ENCODE measurements at places on chromosomes 1 and 21.
A peak's percentile ranks its signal among the peaks of the same experiment; 100 is the strongest.

GRCh38 chr21:17793246-17794123 lies 25.7 kb downstream of the C21orf91 start:
- no peak for DNase-seq

- no peak for DNase-seq
Observed at GRCh38 chr1:181324797-181325616, 158.3 kb upstream of the CACNA1E start.

DNA sequence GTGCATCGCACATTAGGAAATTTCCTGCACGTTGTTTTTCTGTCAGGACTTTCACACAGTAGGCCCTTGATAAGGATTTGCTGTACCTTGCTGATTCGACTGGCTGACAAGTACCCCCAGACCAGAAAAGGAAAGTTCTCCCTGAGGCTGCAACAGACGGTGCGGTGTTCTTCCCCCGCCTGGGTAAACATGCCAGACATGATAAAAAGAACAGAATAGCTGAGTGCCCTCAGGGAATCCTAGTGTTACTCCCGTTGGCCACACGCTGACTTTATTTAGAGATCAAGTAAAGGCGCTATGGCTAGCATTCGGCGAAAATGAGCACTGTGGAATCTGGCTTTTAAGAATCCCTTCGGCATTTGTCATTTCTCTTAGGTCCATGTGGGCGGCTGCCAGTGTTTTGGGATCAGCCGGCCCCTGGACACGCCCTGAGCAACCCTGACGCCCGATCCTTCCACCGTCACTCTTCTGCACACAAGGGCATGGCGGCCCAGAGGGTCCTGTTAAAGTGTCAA lies 607.7 kb downstream of the KIF26B start:
- DNase-seq = peak; percentile 66

DNA sequence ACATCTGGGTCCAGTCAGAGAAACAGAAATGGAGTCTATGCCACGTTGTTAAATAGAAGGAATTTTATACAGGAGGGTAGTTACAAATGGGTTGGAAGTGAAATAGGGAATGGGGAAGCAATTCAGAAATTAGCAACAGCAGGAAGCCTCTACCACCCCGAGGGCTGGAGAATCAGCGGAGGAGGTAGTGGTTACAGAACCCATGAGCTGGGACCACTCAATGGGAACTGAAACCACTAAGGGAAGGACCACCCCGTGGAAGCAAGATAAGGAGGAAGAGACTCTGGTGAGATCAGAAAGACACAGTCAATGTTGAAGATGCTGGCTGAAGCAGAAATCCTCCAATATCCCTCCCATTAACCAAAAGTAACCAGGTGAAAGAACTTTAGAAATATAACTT lies 15.5 kb upstream of the MAST2 start:
- no peak for DNase-seq

DNA sequence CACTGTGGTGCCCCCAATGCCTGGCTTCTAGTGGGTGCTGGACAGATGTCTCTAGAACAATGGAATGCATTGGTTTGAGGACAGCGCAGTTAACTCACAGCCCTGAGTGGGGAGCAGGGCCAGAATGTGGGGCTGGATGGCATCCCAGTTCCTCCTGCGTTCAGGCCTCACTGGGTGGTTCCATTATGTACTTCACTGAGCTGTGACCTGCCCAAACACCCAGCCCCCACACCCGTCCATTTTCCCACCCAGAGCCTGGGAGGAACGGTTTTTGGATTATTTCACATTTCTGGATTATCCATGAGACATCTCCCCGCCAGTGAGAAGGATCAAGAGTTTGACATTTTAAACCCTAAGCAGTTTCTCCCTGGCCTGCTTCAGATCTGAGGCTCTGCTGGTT lies 55.3 kb upstream of the WASF2 start:
- DNase-seq = no peak

GRCh38 chr1:77797991-77798390 lies 18.5 kb downstream of the MIGA1 start:
- no peak for DNase-seq

- DNase-seq = no peak
Observed at GRCh38 chr1:53598966-53599365, 139.8 kb downstream of the DMRTB1 start.

GRCh38 chr1:149915429-149916192 lies 2.0 kb downstream of the SV2A start:
- no peak for DNase-seq

DNA sequence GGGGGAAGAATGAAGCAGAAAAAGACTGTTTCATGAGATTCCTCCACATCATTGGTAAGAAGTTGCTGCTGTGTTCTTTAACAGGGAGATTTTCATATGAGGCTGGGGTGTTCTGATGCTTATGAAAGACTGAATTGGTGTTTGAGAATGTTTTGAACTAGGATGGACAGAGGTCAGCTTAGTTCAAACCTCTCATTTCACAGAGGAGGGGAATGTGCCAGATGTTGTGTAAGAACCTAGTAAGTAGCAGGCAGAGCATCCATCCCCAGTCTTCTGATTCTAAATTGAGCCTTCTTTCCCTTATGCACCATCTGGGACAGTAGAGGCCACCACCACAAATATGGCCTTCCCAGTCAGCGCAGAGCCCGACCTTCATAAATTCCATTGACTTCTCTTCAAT lies 43.7 kb downstream of the SAMD13 start:
- DNase-seq = no peak

- no peak for DNase-seq
Observed at GRCh38 chr1:3814065-3814464, 17.8 kb upstream of the LRRC47 start.

DNA sequence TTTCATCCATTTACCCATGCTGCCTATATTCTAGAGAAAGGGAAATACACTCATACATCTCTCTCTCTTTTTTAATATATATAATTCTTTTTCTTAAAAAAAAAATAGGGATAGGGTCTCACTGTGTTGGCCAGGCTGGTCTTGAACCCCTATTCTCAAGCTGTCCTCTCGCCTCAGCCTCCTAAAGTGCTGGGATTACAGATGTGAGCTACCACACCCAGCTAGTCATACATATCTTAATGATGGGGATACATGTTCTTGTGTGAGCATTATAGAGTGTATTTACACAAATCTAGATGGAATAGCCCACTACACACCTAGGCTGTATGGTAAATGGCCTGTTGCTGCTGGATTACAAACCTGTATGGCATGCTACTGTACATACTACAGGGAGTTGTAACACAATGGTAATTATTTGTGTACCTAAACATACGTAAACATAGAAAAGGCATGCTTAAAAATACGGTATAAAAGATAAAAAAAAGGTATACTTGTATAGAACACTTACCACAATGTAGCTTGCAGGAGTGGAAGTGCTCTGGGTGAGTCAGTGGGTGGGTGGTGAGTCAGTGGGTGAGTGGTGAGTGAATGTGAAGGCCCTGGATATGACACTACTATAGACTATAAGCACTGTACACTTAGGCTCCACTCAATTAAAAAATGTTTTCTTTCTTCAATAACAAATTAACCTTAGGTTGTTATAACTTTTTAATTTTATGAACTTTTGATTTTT lies 72.9 kb downstream of the IVNS1ABP start:
- DNase-seq = no peak

GRCh38 chr21:36073181-36073580 lies 3.4 kb downstream of the CBR1 start:
- no peak for DNase-seq

DNA sequence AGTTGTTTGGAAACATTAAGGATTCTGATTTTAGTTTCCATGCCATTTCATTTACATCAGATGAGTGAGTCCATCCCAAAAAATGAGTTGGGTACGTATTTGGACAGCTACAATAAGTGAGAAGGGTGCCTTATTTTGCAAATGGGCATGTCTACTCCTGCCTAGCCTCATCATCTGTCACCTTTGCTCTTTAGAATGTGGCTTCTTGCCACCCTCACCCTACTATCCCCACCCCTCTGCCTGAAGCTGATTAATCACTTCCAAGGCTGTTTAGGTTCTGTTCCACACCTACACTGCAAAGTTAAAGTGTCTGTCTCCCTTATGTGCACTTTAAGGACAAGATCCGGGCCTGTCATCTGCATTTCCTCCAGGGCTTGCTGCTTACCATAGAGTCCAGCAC lies 61.2 kb downstream of the ST6GALNAC5 start:
- no peak for DNase-seq

DNA sequence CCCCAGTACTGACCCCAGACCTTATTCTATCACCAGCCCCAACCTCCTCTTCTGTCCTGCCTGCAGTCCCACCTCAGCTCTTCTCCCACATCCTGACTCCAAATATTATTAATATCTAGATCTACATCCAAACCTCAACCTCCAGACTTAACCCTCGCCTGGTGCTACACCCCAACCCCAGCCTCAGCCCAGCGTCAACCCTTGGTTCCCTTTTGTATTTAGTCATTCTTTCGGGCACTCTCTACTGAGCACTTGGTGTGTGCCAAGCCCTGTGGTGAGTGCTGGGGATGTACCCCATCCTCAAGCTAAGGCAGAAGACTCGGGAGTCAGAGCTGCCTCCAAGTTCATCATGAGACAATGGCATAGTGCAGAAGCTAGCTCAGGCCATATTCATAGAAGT lies 1.1 kb downstream of the SHISAL2A start:
- no peak for DNase-seq

DNA sequence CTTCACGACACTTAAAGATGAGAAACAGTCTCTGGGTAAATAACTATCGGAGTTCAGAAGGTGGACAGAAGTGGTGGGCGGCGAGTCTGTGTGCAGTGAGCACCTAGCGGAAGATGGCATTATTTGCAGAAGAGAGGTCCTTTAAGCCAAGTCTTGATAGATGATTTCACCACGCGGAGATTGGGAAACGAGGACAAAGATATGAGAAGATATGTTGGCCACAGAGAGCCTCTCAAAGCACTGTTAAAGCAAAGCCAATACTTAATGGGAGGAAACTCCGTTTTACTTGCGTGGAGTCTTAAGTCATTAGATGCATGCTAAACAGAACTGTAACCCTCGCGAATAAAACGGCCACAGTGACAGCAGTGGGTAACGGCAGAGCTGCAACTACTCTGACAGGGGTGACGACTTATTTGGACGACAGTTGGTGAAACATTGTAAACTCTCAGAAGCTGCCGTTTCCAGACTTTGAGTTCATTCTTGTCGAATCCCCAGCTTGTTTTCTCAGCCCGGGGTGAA lies 577 bp upstream of the CEP350 start:
- DNase-seq = peak; percentile 50

DNA sequence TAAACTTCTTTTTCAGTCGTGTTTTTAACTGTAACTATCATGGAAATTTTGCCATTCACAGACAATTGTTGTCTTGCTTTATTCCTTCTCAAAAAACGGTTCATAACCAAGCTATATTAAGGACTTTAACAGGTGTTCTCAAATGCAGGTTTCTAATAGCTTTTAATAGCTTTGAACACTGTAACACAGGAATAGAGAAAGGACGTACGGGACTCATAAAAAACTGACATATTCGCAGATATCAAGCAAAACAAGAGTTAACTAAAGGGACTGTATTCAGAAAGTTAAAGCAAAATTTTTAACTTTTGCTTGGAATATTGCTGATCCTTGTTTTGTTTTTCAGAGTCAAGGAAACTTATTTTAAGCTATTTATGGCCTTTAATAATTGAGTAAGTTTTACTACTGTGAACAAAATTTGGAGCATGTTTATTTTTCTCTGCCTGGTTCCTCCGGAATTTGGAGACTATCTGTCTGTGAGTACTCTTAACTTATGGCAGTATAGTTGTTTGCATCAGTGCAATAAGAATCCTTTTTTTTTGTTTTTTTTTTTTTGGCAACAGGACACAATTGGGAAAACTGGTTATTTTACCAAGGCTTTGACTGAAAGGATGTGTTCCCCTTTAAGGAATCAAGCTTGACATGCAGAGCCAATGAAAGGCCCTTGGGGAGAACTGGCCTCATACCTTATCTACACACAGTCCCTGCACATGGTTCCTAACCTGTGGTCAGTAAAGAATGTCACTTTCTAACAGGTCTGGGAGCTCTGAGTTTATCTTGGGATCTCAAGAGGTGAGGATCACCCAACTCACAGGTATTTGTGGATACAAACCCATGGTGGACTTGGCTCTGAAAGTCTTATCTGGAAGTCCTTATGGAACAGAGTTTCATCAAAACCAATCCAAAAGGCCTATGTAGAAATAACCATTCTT lies 5.8 kb upstream of the CD46 start:
- no peak for DNase-seq

- DNase-seq = no peak
Observed at GRCh38 chr1:221241592-221241991, 362.3 kb downstream of the HLX start.

- no peak for DNase-seq
Observed at GRCh38 chr1:207319199-207319598, 2.3 kb upstream of the CD55 start.

- DNase-seq = no peak
Observed at GRCh38 chr1:180156201-180156600, 1.5 kb downstream of the QSOX1 start.

DNA sequence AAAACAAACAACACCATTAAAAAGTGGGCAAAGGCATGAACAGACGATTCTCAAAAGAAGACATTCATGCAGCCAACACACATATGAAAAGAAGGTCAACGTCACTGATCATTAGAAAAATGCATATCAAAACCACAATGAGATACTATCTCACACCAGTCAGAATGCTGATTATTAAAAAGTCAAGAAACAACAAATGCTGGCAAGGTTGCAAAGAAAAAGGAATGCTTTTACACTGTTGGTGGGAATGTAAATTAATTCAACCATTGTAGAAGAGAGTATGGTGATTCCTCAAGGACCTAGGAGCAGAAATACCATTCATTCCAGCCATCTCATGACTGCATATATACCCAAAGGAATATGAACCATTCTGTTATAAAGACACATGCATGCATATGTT lies 419.6 kb downstream of the NEGR1 start:
- DNase-seq = no peak

GRCh38 chr1:39865762-39866161 lies 17.5 kb downstream of the TRIT1 start:
- no peak for DNase-seq

- no peak for DNase-seq
Observed at GRCh38 chr1:75559800-75560199, 51.1 kb downstream of the SLC44A5 start.

- no peak for DNase-seq
Observed at GRCh38 chr1:31931593-31932225, 6.5 kb downstream of the PTP4A2 start.

DNA sequence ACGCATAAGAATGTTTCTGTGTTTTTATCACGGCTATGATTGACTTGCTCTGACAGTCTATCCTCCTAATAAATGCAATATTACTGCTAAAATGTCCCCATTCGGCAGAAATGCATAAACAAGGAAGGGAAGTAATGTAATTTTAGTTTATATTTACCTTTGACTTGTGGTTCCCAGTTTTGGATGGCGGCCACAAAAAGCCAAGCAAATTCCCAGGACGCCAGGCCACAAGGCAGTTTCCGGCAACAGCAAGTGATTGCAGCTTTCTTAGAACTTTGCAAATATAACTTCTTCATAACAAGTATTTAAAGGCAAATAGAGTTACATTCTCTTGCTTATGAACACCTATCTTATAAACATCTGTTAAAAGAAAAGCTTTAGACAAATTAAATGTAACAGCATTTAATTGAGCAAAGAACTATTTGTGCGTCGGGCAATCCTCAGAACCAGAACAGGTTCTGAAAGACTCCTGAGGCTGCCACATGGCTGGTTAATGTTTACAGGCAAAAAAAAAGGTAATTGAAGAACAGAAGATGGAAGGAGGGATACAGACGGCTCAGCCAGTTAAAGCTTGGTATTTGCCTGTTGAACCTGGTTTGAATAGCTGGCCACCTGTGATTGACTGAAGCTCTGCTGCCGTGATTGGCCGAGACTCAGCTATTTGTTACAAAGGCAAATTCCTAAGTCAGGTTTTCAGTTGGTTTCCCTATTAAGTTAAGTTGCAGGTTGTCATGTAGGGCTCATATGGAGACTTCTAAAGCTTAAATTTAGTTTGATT lies 80.8 kb downstream of the C21orf91 start:
- DNase-seq = no peak
